ENCODE measurements at places on chromosomes 4 and X.
A peak's percentile ranks its signal among the peaks of the same experiment; 100 is the strongest.

DNA sequence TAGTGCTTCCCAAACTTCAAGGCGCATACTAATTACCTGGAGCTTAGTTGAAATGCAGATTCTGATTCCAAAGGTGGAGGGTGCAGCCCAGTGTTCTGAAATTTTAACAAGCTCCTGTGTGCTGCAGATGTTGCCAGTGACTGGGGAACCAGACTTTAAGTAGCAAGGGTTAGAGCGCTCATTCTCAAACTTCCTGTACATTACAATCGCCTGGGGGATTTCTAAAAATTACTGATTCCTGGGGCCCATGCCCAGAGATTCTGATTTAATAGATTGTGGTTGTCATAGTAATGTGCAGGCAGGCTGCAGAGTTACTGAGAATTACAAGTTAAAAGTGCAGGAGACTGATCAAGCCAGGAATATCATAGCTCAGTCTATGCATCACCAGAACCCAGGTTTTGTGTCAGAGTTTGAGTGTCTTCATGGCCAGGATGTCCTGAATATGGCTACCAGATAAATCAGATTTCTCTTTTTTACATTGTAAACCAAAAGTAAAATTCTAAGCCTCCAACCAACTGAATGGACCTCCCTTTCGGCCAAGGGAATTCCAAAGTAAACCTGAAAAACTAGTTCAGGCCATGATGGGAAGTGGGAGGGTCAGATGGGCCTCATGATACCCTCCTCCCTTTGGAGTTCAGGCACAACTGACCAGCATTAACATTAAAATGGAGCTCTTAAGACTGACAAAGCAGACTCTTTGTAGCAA lies 121.6 kb downstream of the ATXN3L start:
- DNase-seq = no peak

DNA sequence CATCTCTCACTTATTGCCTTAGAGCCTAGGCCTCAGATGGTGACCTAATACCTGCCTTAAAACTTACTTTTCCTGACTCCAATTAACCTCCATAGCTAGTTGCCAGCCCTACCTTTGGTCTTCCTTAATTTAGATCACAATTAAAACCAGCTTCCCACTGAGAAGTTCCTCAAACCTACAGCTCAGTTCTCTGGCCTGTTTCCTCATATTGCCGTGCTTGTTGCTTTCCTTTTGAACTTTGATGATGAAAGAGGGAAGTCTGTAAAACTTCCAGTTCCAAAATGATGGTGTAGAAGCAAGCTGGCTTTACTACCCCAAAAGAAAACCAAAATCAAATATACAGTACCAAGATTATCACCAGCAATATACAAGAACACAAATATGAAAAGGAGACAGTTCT lies 28.9 kb upstream of the CAMK2D start:
- DNase-seq = no peak

DNA sequence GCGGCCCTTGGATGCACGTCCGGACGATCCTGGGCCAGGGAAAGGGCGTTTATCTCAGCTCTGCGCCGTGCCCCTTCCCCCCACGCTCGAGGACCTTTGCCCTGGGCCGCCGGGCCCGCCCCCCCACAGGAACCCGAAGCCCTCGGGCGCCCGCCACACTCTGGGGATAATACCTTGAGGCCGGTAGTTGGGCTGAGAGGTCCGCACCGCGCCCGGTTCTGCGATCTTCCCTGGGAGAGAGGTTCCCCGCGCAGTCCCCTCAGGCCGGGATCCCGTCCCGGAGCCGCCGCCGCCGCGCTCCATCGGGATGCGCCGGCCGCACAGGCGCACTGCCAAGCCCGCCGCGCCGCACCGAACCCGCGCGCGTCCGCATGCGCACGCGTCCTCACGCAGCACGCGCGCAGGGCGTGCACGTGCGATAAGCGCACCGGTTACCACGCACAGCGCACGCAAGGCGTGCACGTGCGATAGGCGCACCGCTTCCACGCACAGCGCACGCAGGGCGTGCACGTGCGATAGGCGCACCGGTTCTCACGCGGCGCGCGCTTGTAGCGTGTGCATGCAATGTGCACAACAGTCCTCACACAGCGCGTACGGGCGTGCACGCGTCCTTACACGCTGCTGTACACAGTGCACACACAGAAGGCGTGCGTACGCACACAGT lies at the start of gene MAP7D2:
Gene MAP7D2, minus strand, starts transcription at position 331 of the 664 bp plus-strand sequence. Its CDS starts 28 bp downstream, at position 303.
- DNase-seq = peak; percentile 11

GRCh38 chr4:38530486-38530885 lies 133.5 kb upstream of the KLF3 start:
- DNase-seq = no peak

GRCh38 chr4:116066711-116067245 lies 953.4 kb upstream of the NDST4 start:
- DNase-seq = no peak

GRCh38 chrX:41108463-41109205 lies 23.4 kb downstream of the USP9X start:
- DNase-seq = no peak

DNA sequence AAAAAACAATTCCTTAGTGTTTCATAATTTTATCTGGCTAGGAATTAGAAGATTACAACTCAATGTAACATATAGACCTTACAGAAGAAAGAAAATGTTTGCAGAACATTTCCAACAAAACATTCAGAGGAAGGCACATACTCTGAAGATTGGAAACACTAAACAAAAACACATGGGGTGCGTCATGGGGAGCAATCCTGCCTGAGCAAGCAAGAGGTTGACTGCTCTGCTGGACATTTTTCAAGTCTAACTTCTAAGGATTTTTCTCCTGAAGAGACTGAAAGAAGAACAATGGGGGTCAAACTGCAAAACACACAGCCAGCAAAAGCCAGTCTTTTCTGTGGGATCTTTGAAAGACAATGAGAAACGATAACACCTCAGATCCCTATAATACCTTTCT lies 182.8 kb downstream of the GUCY2F start:
- DNase-seq = no peak

DNA sequence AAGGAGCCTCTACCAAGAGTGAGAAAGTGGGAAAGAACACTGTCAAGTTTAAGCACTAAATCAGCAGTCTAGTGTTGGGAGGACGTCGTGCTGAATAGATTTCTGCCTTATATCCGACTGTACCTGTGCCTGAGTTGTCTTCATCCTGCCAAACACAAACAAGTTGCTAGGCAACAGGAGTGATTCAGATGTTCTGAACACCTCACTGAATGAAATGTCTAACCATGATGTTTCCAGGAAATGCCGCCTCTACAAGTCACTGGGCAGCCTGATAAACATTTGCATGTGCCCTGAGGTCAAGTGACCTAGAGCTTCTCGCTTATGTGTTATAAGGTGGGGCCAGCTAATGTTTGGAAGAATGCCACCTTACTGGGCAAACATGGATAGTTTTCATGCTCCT lies 37.9 kb downstream of the SGMS2 start:
- no peak for DNase-seq

DNA sequence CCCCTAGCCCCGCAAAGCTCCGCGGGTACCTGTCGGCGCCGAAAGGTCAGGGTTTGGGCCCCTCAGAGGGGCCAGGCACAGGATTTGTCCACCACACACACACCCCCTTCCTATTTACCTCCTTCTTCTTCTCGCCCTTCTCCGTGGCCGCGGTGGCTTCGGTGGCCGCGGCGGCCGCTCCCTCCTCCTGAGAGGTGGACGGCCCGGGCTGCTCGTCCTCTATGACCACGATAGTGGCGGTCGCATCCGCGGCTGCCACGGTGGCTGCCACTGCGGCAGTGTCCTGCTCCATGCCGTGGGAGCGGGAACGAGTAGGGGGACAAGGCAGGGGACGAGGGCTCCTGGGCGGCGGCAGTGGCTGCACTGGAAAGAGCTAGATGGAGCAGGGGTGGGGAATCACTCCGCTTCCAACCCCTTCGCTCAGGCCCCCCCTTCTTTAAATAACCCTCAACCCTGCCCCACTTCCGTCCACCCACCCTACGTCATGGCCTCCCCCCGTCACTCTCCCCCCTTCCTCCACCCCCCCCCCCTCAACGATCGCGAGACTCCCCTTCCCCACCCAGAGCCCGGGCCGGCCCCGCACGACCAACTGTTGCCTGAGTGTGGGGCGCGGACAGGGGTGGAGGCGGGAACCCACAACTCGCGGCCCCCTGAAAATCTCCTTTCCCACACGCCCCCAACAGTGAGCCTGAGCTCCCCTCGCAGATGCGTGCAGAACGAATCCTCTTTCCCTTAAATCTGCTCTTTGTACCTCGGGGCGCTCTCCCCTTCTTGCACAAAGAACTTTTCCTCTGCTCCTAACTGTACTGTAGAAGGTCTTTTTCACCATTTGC lies at the start of gene SMARCA1:
Gene SMARCA1, minus strand, starts transcription at position 412 of the 833 bp plus-strand sequence. Its CDS starts 120 bp downstream, at position 292.
- peak; percentile 40 for DNase-seq

GRCh38 chr4:6548201-6548881 lies 26.6 kb upstream of the MAN2B2 start:
- DNase-seq = peak; percentile 69

DNA sequence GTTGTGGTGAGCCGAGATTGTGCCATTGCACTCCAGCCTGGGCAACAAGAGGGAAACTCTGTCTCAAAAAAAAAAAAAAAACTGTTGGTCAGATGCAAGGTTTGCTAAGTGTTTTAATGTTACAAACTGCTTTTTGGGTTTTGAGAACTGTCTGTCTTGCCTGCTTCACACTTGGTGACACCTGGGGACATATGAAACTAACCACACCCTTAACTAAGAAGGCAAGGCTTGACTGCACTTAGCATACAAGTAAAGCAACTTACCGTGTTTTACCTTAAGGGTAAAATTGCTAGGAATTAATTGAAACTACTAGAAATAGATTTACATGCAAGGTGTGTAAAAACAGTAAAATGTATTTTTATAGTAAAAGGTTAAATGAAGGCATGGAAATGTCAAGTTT lies 180.4 kb downstream of the OR13H1 start:
- DNase-seq = no peak

GRCh38 chrX:41963348-41963747 lies 40.0 kb upstream of the CASK start:
- DNase-seq = no peak

- DNase-seq = no peak
Observed at GRCh38 chr4:71907782-71908181, 123.9 kb upstream of the GC start.

All from endothelial cell (in vitro differentiated cells).